Smooth muscle cell of the brain vasculature (primary cell): ENCODE measurements at places on chromosomes 3 and 15.

DNA sequence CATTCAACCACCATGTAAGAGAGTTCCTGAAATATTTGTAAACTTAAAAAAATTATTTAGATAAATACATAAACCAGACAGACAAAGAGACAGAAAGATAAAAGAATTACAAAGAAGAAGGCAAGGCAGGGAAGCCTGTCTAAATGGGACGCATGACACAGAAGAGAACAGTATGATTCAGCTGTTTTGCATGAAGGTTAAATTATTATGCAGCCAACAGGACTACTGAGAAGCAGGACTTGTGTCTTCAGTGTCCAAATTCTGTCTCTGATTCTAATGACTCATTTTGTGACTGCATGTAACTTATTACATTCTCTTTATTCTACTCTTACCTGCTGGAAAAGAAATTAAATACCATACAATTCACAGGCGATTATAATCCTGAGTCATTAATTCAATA, 340.4 kb upstream of the KCNMB2 start:
- no peak for DNase-seq

DNA sequence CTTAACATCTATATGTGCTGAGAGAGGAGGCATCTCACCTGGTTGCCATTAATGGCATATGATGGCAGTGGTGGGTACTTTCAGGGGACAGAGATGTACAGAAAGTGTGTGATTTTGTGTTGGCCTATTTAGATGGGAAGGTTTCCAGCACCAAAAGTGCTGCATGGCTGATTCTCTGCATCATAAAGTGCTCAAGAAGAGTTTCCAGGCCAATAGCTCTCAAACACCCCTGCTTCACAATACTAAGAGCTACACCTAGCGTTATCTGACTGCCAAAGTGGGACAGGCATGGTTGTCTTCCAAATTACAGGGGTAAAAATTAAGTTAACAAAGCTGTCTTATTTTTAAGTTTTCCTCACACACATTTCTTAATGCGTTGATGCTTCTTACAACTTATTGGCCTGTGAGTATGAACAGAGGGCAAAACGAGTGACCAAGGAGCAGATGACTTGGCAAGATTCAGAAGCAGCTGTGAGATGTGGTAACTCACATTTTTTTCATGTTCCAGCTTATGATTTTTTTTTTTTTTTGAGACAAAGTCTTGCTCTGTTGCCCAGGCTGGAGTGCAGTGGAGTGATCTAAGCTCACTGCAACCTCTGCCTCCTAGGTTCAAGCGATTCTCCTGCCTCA, 41.4 kb upstream of the VEPH1 start:
- DNase-seq, result no peak

DNA sequence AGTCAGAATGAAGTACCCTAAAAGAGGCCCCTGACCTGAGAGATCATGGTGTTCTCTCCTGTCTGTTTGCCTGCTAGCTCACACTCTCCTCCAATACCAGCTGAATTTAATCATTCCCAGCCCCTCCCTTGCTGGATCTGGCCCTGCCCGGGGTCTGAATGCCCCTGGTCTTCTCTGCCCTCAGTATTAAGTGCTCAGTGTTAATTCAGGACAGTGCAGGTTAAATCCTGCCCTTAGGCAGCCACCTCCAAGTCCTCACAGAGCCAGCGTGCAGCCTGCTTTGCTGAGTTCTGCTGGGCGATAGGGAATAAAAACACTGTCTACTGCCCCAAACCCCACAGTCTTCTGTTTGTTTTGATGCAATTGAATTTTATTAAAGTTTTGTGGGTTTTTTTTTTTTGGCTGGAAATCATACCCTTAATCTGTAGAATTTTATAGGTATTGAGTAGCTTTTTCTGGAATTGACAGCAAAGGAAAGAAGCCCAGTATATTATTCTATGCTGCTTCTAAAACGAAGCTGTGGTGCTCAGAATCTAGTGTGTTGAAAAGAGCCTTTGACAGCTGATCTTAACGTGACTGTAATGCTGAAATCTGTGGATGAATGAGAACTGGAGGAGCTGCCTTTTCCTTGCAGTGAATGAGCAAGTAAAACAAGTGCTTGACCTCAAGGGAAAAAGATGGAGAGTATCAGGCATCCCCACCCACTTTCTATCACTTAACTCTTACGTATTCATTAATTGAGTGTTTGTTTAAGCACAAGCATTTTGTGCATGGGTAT, 12.3 kb upstream of the BDH1 start:
- DNase-seq, result no peak

DNA sequence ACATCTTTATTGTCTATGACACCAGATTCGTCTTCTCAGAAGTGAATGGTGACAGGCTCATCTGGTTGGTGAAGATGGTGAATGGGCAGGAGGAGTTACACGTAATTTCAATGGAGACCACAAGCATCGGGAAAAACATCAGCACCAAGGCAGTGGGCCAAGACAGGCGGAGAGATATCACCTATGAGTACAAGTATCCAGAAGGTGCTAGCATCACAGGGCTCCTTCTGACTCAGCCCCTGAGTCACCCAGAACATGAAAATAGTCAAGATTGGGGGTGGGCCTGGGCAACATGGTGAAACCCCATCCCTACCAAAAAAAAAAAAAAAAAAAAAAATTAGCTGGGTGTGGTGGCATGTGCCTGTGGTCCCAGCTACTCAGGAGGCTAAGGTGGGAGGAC, 32.6 kb downstream of the TGM4 start:
- DNase-seq, result no peak

DNA sequence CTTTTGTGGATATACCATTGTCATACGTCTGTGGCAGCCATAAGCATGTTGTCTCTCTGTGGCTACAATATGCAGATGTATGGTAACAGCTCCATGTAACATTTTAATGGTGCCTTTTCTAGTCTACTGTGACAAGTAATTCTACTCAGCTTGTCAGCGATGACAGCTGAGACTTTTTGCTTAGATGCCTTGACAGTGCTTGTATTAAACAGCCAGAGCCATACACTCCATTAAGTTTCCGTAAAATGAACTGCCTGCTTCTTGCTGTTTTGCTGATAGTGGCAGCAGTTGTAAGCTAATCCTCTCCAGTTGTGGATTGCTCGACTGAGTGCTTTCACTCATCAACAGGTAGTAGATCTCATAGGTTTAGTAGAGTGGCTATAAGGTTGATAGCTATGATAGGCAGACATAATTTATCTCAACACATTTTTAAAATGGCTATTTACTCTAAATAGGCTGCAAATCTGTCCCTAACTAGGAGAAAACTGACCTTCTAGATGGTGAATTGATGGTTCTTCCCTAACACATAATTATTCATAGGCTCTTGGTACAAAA, 260.2 kb upstream of the NAALADL2 start:
- DNase-seq, result no peak

- no peak for DNase-seq
Observed at GRCh38 chr3:187044867-187045552, 94.3 kb downstream of the RPL39L start.

GRCh38 chr15:66294932-66295235, 1.5 kb downstream of the DIS3L start:
- DNase-seq, result no peak

DNA sequence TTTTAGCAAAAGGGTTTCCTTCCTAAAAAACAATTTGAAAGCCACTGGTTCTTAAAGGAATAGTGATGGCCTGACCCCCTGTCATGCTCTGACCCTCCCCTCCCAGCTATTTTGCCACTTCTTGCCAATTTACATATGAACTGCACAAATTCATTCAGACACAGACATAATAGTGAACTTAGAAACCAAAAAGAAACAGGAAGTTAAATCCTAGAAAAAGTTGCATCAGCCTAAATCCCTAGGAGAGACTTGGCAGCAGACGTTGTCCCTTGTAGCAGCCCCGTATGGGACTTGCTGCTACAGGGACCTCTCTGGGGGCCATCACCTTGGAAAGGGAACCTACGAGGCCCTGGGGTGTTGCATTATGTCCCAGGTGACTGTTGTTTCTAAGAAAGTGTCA, 14.3 kb upstream of the PDE8A start:
- no peak for DNase-seq
